ENCODE measurements at places on chromosomes 1 and 21.
A peak's percentile ranks its signal among the peaks of the same experiment; 100 is the strongest.

DNA sequence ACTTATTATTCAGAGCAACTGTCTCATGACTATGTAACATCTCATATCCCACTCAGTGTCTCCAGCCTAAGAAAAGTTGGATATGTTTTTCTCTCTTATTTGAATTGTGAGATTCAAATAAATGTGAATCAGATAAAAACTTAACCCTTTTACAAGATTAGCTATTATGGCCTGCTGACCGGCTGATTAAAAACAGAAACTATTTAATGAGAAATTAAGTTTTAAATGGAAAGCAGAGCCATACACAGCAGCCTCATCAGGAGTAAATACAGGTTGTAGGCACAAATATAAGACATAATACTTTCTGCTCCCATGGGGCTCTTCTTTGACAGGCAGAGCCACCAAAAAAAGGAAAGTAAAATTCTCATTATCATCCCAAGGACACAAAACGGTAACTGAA lies 307.0 kb upstream of the PRMT6 start:
- no peak for DNase-seq

- DNase-seq = peak; percentile 32
Observed at GRCh38 chr1:245154429-245155271, at the start of gene KIF26B. TSS of gene KIF26B (plus strand) at chr1:245154985. CDS start at chr1:245155425, 440 bp downstream.

DNA sequence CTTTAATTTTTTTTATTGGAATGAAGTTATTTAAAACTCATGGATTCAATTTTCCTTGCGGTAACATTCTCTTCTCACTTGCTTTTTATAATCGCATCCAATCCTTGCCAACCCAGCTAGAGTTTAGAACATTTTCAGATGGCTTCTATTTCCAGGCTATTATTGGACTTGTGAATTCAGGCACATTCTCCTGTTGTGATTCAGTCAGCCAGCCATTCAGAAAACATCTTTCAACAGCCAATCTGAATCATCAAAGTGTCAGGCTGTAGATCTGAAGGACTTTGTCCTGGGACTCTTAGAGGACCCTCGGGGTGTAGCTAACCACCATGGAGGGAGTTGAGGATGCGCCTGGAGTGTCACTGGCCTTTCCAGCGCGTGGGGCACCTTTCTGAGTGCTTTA lies 92.4 kb downstream of the PRDM2 start:
- no peak for DNase-seq

GRCh38 chr1:83027511-83027910 lies 971.4 kb downstream of the TTLL7 start:
- no peak for DNase-seq

DNA sequence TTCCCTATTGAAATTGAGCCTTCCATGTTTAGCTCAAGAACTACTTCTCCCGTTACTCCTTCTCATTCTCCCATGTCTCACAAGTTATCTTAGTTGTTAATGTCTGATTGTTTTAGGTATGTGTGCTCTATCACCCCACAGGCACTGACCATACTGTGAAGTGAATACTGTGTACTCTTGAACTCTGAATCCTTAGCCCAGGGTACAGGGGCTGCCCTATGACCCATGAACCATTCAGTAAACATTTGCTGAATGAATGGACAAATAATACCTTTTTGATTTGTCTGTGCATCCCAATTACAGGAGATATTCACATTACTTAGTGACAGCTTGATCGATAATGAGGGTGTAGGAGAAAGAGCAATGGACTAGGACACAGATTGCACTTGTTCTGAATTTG lies 169.4 kb upstream of the BEND5 start:
- DNase-seq = no peak

- DNase-seq = no peak
Observed at GRCh38 chr1:106836708-106837107, 219.8 kb upstream of the PRMT6 start.

DNA sequence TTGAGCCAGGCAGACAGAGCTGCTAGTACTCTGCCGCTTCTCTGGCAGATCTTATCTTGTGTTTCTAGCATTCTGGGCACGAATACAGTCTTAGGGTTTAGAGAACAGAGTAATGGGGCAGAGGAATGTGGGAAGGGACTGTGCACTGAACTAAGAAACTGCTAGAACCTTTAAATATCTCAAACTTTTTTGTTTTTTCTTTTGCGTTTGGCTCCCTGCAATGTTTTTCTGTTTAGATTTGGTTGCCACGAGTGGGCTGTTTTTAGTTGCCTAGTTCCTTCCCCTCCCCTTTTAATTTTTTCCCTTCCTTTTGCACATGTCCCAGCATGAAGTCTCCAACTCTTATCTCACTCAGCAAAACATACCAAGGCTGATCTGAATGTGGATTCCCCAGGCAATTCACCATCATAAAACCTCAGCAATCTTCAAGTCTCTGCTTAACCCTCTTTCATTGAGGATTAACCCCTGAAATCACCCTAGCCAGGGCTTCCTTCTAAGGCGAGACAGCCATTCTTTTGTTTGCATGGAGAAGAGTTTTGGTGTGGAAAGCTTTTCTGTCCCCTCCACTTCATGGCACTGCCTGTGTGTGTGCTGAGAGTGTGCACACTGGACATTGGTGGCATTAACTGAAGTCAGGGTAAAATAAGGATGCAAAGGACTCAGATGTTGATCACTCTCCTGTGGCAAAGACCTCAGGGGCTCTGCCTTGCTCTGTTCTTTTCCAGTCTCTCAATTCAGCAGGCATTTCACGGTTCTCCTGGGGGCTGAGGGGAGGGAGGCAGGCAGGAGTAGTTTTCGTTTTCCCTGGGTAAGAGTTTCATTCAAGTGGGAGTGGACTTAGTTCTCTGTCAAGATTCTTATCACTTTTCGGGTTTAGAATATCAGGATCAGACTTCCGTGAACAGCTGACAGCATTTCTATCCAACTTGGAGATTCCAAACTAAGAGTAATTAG lies 2.8 kb upstream of the ATF3 start:
- DNase-seq = no peak

GRCh38 chr1:185268352-185268751 lies 48.7 kb downstream of the IVNS1ABP start:
- no peak for DNase-seq

DNA sequence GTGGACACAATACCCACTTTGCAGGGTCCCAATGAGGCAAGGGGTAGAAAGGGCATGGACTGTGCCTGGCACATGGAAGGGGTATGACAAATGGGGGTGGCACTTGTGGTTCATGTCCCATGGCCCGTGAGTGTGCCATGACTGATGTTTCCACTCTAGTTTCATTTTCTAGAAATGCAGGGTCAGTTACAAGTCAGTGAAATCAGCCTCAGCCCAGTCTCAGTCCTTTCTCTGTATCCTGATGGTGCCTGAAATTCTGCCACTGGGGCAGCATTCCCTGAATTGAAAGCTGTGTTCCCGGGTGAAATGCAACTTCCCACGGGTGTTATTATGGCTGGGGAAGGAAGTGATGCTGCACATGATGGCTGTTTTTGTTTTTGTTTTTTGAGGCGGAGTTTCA lies 110.8 kb upstream of the ZBTB40 start:
- DNase-seq = no peak

GRCh38 chr1:92085727-92086126 lies 5.6 kb downstream of the BTBD8 start:
- DNase-seq = no peak

DNA sequence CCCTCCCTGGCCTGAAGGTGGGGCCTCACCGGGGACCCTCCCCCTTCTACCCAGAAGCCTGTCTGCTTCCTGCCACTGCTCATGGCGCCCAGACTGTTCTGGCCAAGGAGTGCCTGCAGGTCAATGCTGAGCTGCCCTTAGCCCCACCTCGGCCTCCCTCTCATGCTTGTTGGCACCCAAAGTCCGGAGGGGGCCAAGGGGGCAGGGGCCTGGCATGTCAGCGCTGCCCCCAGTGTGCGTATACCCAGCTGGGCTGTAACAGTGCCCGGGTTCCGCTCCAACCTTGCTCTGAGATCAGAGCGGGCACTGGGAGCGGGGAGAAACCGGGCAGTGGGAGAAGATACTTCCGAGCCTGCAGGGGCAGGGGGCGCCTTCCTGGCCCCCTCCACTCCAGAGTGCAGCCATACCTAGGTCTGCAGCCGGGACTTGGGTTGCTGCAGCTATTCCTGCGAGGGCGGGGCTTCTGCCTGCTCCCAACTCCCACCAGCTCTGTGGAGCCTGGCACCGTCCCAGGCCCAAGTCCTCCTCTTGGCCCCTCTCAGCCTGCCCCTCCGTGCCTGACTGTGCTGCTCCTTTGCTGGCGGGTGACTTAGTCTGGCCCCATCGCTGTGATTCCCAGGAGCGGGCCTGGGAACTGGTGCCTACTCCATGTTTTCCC lies 21.4 kb upstream of the TGFB2 start:
- DNase-seq = no peak

DNA sequence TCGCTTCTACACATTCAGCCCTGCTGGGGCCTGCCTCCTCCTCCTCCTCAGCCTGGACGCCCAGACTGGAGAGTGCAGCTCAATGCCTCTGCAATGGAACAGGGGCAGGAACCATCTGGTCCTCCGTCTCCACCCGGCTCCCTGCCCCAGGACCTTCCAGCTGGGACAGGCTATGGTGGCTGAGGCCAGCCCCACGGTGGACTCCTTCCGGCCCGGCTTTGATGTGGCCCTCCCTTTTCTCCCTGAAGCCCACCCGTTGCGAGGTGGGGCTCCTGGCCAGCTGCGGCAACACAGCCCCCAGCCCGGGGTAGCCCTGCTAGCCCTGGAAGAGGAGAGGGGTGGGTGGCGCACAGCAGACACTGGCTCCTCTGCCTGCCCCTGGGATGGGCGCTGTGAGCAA lies 1.4 kb downstream of the EXTL1 start:
- DNase-seq = no peak

GRCh38 chr1:78676347-78676982 lies 26.8 kb downstream of the IFI44 start:
- DNase-seq = peak; percentile 52

GRCh38 chr1:63453232-63453631 lies 69.8 kb downstream of the ITGB3BP start:
- DNase-seq = no peak

DNA sequence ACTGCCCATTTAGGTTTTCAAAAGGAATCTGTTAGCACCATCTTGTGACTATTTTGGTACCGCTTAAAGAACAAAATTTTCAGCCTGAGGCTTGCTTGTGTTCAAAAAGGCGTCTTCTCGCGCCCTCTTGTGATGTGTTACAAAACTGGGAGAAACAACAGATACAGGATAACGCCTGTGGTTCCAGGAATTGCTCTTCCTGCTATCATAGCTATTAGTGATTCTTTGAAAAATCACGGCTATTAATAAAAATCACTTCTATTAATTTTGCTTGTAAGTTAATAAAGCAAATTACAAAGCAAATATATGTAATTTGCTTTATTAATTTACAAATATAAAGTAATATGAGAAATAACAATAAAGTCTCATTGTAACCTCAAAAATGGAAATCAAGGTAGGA lies 82.2 kb upstream of the ABCD3 start:
- no peak for DNase-seq

- DNase-seq = no peak
Observed at GRCh38 chr1:89719502-89720306, 86.8 kb downstream of the LRRC8C start.

DNA sequence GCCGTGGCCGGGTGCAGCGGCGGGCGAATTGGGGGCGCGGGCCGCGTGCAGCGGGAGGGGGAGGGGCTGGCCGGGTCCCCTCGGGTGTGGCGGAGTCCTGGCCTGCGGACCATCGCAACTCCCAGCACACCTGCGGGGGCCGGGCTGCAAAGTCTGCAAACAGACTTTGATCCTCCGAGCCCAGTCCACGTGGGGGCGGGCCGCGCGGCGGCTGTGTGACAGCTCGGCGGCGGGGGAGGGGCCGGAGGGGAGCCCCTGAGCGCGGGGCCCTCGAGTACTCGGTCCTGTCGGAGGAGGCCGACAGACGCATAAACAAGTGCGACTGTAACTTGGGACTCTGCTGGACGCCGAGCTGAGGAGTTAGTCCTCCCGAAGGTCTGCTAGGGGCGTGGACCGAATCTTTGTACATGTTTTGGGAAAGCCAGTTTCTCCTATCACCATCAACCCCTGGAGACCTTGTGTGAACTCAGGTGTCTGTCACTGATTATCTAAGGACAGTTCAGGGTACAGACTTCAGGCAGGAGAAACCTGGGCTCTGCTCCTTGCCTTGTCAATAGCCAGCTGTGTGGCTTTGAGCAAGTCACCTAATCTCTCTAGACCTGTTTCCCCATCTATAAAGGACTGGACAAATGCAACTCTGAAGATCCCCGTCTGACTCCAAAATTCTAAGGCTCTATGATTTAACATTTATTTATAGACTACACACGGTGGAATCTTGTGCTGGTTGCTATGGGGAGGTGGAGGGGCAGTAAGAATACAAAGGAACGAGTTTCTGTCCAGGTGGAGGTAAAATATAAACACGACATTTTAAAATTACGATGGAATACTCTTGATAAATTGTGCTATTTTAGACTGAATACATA lies 710 bp upstream of the SLC30A1 start:
- DNase-seq = peak; percentile 83

All from activated CD8-positive, alpha-beta memory T cell treated with anti-CD3 and anti-CD28 coated beads, Interleukin-2, amount 50 U/mL, for 4 hours (primary cell).